Germinal center (tissue), 1 donor: ENCODE measurements at places on chromosomes 1 and 21.

GRCh38 chr21:44444286-44444931 lies 10.9 kb upstream of the LRRC3 start:
- no peak for DNase-seq

- no peak for DNase-seq
Observed at GRCh38 chr1:219788091-219788490, 140.3 kb downstream of the SLC30A10 start.

DNA sequence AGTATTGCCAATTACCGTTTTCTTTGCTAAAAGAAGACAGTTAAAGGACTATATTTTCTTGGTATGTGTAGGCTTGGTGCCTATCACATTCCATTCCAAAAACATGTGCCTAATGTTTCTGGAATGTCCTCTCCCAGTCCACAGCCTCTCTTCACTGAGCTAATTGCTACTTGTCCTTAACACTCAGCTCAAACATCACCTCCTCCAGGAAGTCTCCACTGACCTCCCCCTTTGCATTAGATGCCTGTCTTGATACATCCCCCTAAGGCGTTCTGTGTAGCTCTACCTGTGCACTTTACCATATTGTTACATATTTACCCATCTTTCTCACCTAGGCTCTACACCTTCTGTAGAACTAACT lies 195.6 kb upstream of the CAMK1G start:
- DNase-seq, result no peak

- DNase-seq, result no peak
Observed at GRCh38 chr1:209646558-209646957, 5.7 kb downstream of the LAMB3 start.

DNA sequence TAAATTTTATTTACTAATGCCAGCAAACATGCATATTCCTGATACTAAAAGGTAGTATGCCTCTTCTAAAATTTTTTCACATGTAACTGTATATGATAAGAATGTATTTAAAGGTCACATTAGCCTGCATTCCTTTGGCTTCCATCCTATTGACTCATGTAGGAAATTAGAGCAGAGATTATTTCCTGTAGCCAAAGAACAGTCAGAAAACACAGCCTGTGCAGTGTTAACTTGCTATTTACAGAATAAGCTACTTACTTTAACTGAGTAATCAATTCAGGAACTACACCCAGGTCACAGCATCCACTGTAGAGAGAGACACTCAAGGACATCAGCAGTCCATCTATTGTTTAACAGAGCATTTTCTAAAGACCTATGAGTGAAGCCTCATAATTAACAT lies 154.5 kb upstream of the ADGRL4 start:
- DNase-seq, result no peak

DNA sequence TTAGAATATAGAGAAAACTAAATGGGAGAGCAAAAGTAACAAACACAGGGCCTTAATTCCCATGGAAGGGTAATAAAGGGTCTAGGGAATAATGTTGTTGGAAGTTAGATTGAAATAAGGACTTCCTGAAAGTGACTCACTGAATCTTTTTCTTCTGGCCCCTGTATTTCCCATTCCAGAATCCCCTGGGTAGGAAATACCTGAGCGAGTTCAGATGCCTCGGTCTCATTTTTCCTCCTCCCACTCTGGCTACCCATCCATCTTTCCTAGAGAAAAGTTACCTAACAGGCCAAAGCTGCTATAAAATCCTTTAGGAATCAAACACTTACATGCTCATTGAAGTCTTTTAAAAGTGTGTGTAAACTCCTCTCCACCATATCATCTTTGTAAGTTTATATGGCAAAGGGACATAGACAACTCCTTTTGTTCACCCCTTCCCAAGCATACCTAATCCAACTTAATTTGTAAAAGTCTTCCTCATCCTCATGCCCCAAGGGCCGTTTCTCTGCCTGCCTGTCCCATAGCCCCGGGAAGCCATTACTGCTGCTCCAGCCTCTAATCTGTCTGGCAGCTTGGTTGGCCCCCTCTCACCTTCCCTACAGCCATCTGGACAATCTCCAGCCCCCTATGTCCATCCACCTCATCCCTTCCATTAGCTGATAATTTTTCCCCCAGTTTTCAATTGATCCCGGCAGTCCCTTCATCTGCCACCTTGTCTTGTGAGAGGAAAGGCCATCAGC lies 3.3 kb upstream of the MEF2D start:
- no peak for DNase-seq

GRCh38 chr1:21072721-21073120 lies 104.0 kb downstream of the EIF4G3 start:
- DNase-seq, result no peak

DNA sequence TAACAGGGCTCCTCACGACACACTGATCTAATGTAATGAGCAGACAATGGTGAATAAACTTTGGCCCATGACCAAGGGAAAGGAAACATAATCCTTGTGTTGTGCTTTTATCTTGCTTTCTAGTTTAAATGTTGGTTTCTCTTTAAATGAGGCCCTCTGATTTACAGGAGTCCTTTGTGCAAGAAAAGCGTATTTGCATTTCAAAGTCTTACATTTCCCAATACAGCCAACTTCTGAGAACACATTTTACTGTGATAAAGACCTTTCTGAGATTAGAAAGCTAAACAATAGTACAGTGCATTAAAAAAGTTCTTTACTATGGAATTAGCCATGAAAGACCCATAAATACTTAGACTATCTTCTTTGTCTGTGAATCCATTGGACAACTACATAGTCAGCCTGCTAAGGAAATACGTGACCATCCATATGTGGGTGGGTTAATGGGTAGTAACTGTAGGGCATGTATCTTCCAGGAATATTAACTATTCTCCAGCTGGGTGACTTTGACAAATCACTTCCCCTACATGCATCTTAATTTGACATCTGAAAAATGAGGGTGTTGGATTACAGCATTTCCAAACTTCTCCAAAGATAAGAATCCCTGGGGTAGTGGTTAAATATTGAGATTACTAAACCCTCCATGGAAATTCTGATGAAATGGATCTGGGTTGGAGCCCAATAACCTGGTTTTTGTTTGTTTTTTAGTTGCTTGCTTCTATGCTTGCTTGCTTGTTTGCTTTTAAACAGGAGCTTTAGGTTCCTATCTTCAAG lies 50.3 kb upstream of the USP1 start:
- no peak for DNase-seq

- no peak for DNase-seq
Observed at GRCh38 chr1:31689854-31690253, 14.0 kb downstream of the COL16A1 start.

DNA sequence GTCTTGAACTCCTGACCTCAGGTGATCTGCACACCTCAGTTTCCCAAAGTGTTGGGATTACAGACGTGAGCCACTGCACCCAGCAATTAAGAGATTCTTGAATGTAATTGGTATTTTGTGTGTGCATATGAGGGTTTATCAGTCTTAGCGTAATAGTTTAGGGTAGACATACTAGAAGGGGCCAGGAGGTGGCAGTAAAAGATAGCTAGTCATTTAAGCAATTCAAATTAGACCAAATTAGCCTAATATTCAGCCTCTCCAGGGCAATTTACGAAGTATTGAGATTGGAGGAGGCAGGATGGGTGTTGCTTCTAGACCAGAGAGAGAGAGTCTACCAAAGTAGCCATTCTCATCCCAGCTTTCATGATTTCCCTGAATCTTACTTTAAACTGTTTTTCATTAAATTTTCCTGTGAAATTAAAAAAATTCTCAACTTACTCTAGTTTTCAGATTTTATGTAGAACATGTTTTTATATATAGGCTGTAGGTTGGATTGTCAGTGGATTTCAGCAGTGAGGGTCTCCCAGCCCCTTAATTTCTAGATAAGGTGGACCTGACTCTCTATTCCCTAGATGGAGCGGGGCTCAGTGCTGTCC lies 119.7 kb downstream of the HHAT start:
- peak; percentile 13 for DNase-seq

DNA sequence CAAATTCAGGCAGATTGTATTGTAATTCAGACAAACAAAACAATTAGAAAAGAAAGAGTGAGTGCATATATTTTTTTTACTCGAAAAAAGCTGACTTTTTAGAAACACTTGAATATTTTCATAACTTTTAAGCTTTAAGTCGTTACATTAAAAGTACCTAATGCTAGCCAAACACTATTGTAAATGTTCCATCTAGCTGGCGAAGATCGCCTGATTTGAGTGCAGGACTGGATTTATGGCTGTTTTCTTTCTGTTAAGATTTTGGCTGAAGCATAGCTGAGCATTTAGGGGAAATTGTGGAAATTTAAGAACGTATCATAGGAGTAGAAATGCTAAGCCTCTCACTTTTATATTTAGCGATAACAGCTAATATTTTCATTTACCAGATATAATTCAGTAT lies 24.6 kb downstream of the LRRC7 start:
- no peak for DNase-seq
